ENCODE measurements at places on chromosomes 2 and 18.

DNA sequence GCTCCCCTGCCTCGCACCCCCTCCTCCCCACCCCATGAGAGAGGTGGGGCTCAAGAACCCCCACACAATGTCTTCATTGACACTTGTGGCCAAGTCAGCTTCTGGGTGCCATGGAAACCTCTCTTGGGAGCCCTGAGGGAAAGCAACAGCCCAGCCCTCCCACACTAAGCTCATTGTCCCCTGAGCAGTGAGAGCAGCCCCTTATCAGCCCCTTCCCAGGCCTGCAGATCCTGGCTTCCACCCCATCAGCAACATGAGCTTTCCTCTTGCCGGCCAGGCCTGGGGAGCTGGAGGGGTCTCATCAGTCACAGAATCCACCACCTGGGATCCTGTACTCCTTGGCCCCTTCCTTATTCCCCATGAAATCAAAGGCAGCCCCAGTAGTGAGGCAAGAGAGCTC lies 107.8 kb upstream of the ST3GAL5 start:
- no peak for DNase-seq

GRCh38 chr18:48575301-48575657 lies 36.4 kb downstream of the CTIF start:
- no peak for DNase-seq

DNA sequence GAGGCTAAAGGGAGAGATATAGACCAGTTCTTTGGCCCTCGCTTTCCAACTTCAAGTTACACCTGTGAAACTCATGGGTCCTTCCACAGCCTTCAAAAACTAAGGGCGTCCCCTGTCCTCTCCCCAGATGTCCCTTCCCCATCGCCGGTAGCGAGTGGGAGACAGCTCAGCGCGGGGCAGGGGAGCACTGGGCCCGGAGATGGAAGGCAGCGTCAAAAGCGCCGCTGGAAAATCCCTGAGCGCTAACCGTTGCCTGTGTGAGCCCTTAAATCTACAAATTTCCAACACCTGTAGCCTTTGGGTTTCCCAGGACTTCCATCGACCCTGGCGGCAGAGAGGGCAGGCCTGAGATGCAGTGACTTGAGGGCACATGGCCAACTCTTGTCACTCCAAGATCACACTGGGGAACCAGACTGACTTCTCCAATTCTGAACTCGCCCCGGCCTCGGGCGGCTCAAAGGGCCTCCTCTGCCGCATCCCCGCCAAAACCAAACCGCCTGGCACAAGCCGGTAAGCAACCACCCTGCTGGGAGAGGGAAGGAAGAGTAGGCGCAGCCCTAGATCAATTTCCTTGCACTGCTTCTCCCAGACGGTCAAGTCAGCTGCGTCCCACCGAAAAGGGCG lies 879 bp upstream of the EPAS1 start:
- no peak for DNase-seq

DNA sequence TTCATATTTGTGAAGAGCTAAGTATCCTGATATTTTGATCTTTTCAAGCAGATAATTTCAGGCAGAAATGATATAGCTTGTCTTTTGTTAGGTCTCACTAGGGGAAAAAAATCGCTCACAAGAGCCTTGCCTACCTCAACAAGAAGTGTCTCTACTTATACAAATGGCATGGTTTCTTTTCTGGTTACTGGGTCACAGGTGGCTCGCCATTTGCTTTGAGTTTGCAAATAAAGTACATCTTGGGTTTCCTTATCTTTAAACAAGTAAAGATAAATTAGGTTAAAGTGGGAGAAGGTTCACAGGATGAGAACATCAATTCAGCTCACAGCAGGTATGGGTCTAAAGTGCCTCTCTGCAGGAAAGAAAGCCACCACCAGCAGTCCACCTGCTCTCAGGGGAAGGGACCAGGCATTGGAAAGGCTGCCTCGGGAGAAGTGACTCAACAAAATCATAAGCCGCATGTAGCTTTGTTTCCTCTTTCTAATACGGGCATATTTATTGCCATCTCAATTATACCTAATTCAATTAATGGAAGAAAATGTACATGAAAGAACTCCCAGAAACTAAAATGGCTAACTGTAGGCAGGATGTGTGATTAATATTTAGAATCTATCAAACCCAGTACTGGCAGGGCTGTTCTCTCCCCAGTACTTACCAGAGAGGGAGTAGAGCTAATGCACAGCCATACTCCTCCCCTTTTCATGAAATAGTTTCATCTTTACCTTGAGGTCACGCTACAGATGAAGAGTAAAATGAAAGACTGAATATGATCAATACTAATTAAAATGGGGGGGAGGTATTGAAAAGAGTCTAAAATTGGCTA lies 28.3 kb downstream of the CDC42EP3 start:
- DNase-seq: no peak

DNA sequence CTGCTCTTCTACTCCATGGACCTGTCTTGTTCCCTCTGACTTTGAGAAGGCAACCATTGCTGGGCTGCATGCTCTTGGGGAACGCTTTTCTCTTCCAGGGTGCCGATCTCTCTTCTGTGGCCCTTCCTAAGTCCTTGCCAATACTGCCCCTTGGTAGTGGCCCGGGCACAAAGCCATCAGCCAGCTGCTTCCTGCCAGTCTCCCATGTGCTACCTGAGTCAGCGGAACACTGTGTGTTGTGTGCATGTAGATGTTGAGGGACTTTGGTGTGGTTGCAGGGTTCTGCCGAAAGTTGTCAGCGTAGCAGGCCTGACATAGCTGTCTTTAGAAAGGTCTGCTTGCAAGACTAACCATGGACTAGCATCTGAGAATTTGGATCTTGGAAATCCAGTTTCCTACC lies 35.4 kb downstream of the MGAT5 start:
- no peak for DNase-seq

GRCh38 chr2:128775217-128775913 lies 456.7 kb upstream of the HS6ST1 start:
- DNase-seq: no peak

DNA sequence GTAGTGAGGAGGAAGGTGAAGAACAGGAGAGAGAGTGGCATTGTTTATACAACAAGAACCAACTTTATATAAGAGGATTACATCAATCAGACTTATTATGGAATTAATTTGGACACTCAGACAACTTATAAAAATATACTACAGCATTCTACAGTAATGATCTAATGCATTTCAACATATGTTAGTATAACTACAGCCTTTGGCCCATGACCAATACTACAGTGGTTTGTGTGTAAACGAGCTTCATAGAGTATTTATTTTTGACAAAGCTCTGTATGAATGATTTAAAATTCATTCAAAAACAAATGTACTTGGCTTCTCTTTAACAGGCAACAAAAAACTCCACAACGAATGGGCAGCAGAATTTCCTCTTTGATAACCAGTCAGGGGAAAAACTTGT lies 72.8 kb downstream of the ZNF521 start:
- no peak for DNase-seq

Data from stimulated activated CD4-positive, alpha-beta T cell treated with anti-CD3 and anti-CD28 coated beads, Interleukin-2, amount 100 ng/mL, for 4 hours (primary cell).